Activated CD4-positive, CD25-positive, alpha-beta regulatory T cell treated with anti-CD3 and anti-CD28 coated beads, Interleukin-2, amount 50 U/mL, for 72 hours (primary cell): ENCODE measurements at places on chromosomes 5 and 9.

- DNase-seq, result no peak
These were observed 158.9 kb downstream of the ADAMTSL1 start for GRCh38 chr9:18632632-18633403.

DNA sequence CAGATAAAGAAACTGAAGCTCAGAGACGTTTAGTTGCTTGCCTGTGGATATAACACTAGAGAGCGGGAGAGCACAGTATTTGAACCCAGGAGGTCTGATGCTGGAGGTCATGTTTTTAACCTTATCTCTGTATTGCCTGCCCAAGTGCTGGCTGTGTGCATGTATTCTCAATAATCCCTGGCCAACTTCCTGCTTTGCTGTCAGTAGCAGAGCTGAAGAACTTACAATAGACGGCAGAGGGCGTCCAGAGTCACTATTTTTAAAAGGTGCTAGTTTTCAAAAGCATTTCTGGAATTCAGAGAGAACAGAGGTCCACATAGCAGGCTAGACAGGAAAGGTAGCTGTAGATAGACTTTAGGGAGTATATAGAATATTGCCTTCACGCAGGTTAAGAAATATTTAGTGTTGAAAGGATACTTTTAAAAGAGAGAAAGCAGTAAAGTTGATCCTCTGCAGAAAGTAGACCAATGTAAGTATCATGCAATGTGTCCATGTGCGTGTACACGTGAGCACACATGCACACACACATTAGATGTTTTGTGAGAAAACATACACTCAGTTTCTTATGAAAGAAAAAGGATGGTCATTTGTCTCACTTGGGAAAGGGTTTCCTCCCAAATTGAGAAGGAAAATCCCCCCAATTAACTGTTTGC is 46.3 kb downstream of the PTCD2 start:
- no peak for DNase-seq

DNA sequence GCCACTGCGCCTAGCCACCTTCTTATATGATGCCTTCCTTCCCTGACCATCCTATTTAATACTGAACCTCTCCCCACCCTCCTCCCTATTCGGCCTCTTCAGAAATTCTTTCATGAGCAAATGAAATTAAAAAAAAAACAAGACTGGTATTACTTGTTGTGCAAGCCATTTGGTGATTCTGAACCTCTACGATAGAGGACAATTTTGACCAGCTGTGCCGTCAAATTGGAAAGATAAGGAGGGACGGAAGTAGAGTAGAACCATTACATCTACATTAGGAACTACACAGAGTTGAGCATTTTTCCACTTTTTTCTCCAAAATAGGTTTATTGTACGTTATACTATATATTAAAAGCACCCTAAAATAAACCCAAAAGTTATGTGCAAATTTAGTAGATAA is 2.9 kb downstream of the DHX29 start:
- DNase-seq, result no peak

DNA sequence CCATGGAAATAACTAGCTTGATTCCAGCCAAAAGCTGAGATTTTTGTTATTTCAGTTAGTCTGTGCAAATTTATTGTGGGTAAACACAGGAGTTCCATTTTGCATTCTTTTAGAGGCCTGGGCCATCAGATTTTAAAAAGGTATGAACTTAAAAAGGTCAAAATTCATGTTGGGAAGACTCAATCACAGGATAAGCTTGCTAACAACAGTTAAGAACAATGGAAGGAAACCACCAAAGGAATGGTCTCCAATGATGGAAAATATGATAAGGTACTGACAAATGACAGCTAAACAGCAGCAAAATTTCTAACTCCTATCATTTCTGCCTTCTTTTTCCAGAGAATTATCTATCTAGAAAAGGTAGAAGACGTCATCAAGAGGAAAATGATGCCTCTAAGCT is 16.0 kb downstream of the ABITRAM start:
- DNase-seq, result no peak

DNA sequence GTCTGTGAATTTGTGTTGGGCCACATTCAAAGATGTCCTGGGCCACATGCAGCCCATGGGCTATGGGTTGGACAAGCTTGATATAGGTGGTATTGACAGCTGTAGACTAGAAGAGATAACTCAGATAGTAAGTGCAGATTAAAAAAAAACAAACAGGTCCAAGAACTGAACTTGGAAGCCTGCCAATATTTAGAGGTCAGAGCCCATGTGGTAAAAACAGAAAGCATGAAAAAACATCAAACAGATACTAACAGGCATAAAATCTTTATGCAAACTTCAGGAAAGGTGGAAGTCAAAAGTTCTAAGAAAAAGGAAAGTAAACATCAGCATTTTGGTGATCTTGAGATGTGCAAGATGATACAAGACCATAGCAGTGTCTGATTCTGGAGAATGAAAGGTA is 155.1 kb upstream of the NR4A3 start:
- DNase-seq, result no peak

GRCh38 chr5:160044391-160044804 is 35.5 kb downstream of the TTC1 start:
- no peak for DNase-seq
